Endodermal cell (in vitro differentiated cells): ENCODE measurements at places on chromosomes 6 and 20. TPM values are rescaled to one million over a fixed set of nuclear protein-coding genes. Genes with fewer than 3 reads are reported as not detected.

- no peaks in the 10 kb centered on the region for H3K36me3 ChIP-seq
- no peak overlapping the region for H3K4me3 ChIP-seq
- no peaks in the 10 kb centered on the region for H3K4me1 ChIP-seq
- DNase-seq, result no peak
Measured at GRCh38 chr20:62111148-62111547, 11.1 kb upstream of the LSM14B start.

GRCh38 chr6:159212525-159213280, 43.5 kb downstream of the FNDC1 start:
- no peaks in the 10 kb centered on the region for H3K36me3 ChIP-seq
- peak overlapping the region; percentile 32 for H3K27ac ChIP-seq
- peaks cover under 1% of the 10 kb centered on the region for H3K27me3 ChIP-seq
- no peak overlapping the region for H3K4me3 ChIP-seq

DNA sequence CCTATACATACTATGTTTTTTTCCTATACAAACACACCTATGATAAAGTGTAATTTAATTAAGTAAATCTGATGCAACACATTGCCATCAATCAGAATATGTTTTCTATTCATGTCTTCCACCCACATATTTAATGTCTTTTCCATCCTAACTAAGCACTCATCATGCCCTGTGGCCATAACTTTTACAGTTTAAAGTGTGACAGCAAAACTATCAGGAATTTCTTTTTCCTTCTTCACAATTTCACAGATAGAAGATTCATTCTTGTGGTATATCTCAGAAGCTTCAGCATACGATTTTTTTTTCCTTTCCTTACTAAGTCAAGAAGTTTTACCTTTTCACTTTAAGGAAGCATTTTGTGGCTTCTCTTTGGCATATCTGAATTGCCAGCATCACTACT, 7.0 kb upstream of the BEND6 start:
- H3K27ac ChIP-seq, result no peak overlapping the region
- H3K4me3 ChIP-seq, result no peak overlapping the region
- H3K4me1 ChIP-seq, result no peaks in the 10 kb centered on the region
- H3K36me3 ChIP-seq, result no peaks in the 10 kb centered on the region
- H3K27me3 ChIP-seq, result peaks cover 6% of the 10 kb centered on the region
- no peak for DNase-seq

DNA sequence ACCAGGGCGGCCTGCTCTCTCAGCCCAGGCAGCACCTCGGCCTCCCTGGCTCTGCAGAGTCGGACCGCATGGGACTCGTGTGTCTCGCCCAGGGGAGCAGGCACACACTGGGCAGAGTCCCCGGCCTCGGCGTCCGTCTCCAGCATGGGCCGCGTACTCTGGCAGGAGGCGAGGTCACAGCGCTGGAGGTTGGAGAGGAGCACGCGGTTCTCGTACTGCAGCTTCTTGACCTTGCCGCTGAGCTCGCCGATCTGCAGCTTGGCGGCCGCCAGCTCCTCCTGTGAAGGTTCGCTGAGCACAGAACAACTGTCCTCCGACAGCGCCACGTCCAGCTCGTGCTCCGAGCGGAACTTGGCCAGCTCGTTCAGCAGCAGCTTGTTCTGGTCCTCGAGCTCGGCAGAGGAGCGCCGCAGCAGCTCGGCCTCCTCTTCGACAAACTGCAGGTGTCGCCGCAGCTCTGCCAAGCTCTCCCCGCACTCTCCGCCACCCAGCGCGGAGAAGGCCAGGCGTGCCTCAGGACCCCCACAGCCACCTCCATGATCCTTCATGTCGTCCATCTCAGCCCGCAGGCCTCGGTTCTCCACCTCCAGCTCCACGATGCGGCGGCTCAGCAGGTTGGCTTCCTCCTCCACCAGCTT, 42.0 kb upstream of the DSN1 start:
- no peaks in the 10 kb centered on the region for H3K4me1 ChIP-seq
- no peak overlapping the region for H3K27ac ChIP-seq
- no peak overlapping the region for H3K4me3 ChIP-seq
- H3K36me3 ChIP-seq, result peaks cover 61% of the 10 kb centered on the region
- peak; percentile 77 for DNase-seq

GRCh38 chr20:49676581-49677291, 36.9 kb downstream of the B4GALT5 start:
- no peaks in the 10 kb centered on the region for H3K27me3 ChIP-seq
- no peak overlapping the region for H3K27ac ChIP-seq
- H3K36me3 ChIP-seq, result no peaks in the 10 kb centered on the region
- no peak overlapping the region for H3K4me3 ChIP-seq

DNA sequence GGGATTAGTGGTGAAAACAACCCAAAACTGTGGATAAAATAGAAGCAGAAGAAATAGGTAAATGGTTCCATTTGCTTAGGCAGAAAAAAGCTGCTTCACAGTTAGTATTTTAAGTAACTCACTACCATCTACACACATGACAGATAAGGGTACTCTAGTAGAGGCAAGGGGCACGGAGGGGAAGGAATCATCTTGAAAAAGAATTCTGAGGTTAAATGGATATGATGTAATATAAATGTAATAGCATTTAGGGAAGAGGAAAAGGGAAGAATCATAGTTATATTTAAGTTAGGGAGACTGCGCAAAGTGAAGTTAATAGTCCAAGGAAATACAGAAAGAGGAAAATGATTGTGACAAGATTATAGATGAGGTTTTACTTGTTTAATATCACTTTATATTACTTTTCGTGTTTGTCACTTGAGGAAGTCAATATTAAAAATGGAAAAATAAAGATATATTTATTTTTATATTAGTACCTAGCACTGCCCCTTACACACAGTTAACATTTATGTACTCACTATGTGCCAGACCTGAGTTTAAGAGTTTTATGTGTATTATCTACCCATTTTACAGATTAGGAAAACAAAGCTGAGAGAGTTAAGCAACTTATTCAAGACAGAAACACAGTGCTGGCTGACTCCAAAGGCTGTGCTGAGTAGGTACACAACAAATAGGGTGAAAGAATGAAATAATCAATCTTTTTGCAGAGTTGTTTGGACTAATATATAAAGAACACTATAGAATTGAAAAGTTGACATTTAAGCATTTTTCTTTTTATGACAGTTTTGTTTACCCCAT, 128.1 kb downstream of the REV3L start:
- no peak overlapping the region for H3K4me3 ChIP-seq
- H3K36me3 ChIP-seq, result peaks cover 64% of the 10 kb centered on the region
- H3K27ac ChIP-seq, result no peak overlapping the region
- H3K4me1 ChIP-seq, result no peaks in the 10 kb centered on the region
- H3K27me3 ChIP-seq, result no peaks in the 10 kb centered on the region

GRCh38 chr6:29666826-29667130, 9.9 kb downstream of the MOG start:
- no peaks in the 10 kb centered on the region for H3K4me1 ChIP-seq
- no peak overlapping the region for H3K27ac ChIP-seq
- H3K27me3 ChIP-seq, result no peaks in the 10 kb centered on the region
- no peaks in the 10 kb centered on the region for H3K36me3 ChIP-seq
- peak; percentile 80 for DNase-seq

DNA sequence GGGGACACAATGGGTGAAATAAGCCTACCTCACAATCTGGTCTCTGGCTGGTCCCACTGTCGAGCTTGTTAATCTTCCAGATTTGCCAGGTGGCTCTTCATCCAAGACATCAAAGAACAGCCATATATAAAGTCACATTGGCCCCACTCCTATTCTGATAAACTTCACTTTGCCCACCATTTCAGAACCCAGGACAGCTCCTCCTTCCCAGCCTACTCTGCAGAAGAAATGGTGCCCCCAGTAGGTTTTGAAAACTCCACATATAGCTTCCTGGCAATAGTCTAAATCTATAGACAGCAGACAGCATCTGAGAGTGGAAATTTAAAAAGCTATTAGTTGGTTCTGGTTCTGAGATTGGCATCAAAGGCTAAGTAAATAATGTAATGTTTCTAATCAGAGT, 143.1 kb upstream of the PCSK2 start:
- no peak overlapping the region for H3K27ac ChIP-seq
- no peaks in the 10 kb centered on the region for H3K27me3 ChIP-seq
- no peaks in the 10 kb centered on the region for H3K4me1 ChIP-seq
- DNase-seq, result peak; percentile 82
- no peak overlapping the region for H3K4me3 ChIP-seq

DNA sequence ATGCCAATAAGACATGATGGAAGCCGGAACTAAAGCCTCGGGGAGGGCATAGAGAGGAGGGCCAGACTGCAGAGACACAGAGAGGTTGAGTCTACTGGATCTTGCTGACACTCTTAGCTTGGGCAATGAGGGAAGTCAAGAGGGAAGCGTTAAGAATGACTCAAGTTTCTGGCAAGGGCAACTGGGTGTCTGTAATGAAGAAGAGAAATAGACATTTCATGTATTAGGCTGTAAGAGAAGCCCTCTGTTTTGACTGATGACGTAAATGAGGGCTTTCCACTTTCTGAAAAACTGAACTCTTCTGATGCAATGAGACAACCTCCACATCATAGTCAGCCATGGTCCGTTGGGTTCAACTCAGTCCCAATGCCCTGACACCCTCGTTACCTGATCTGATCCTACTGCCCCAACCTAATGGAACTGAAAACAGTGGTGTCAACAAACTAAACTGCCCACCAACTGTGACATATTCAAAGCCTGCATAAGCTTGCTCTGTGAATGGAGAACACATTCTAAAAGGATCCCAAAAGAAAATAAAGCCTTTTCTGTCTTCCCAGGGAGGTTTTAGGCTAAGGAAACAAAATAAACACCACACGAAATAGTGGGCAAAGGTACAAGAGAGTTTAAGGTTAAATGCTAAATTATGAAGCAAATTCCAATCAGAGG, 45.8 kb upstream of the PNRC1 start:
- no peak overlapping the region for H3K4me3 ChIP-seq
- H3K4me1 ChIP-seq, result no peaks in the 10 kb centered on the region
- no peak overlapping the region for H3K27ac ChIP-seq
- no peak for DNase-seq
- H3K36me3 ChIP-seq, result no peaks in the 10 kb centered on the region

DNA sequence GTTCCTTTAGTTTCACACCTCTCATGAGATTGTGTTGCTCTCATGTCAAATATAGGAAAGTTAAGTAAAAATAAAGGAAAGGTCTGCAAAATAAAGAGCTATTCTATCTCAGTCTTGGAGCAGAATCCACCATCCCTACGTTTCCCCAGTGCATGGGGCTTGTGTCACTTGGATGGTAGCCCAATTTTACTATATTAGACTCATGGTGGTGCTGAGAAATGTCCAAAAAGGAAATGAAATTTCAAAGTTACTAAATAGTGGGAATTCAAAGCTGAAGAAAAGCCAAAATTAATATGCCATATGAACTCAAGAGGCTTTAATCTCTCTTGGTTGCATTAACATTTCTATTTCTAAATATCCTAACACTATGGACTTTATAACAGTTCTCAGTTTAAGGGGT, 1283.3 kb upstream of the GJE1 start:
- no peaks in the 10 kb centered on the region for H3K36me3 ChIP-seq
- no peak overlapping the region for H3K27ac ChIP-seq
- no peaks in the 10 kb centered on the region for H3K27me3 ChIP-seq

DNA sequence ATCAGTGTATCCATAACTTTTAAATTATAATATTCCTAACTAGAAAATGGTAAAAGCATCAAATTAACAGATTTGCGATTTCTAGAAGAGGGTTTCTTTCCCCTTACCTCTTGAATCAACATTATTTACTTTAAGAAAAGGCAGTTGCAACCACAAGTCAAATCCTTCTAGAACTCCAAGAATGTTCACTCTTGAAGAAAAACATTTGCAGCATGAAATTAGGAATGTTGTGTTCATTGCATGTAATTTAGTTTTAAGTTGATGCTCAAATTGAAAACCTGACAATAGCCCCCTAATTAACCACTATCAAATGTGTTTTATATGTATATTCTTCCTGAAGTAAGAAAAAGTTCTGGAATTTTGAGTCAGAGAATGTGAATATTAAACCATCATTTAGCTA, 2.3 kb upstream of the REV3L start:
- H3K27me3 ChIP-seq, result peaks cover 8% of the 10 kb centered on the region
- peak overlapping the region; percentile 96 for H3K4me3 ChIP-seq
- DNase-seq, result no peak
- no peak overlapping the region for H3K27ac ChIP-seq
- peaks cover 26% of the 10 kb centered on the region for H3K36me3 ChIP-seq

DNA sequence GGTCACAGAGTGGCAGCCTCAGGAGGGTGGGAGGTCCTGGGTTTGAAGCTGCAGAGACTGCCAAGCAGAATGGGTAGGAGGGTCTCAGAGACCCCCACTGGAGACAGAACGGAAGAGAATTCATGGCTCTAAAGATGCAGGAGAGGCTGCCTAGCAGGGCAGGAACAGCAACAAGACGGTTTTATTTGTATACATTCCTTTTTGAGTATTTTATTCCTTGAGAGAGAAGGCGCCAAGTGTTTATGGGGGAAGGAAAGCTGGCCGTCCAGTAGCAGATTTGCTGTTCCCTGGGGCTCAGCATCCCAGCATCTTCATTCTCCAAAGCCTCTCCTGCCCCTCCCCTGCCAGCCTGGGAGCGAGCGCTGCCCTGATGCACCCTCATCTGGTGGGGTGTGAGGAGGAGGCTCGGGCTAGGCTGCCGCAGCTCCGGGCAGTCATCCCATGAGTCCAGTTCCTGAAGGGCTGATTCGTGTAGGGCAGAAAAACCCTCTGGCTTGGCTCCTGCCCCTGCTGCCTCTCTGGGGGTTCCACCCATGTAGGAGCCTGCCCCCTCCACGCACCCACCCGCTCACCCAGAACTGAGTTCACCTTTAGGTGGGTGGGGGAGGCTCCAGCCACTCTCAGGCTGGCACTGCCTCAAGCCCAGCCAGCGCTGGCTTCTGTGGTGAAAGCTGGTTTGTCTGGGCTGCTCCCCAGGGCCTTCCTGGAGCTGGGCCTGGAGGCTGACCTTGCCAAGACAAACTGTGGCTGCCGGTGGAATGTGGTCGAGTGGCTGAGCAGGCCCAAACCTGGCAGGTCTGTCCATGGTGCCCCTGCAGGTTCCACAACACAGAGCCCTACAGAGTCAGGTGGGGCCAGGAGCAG, 32.4 kb downstream of the CPXM1 start:
- H3K36me3 ChIP-seq, result no peaks in the 10 kb centered on the region
- H3K4me3 ChIP-seq, result no peak overlapping the region
- peak; percentile 53 for DNase-seq
- H3K27me3 ChIP-seq, result peaks cover 6% of the 10 kb centered on the region

GRCh38 chr6:34377984-34378383, 14.5 kb downstream of the NUDT3 start:
- H3K4me3 ChIP-seq, result no peak overlapping the region
- H3K36me3 ChIP-seq, result peaks cover 3% of the 10 kb centered on the region
- H3K27ac ChIP-seq, result no peak overlapping the region
- no peaks in the 10 kb centered on the region for H3K27me3 ChIP-seq

GRCh38 chr6:75302280-75302679, 17.7 kb upstream of the TMEM30A start:
- DNase-seq, result no peak
- no peaks in the 10 kb centered on the region for H3K4me1 ChIP-seq
- H3K27me3 ChIP-seq, result no peaks in the 10 kb centered on the region
- no peak overlapping the region for H3K4me3 ChIP-seq

GRCh38 chr20:42915081-42915480, 274.6 kb downstream of the PTPRT start:
- no peak for DNase-seq
- H3K4me1 ChIP-seq, result peaks cover 7% of the 10 kb centered on the region
- H3K27me3 ChIP-seq, result no peaks in the 10 kb centered on the region

- peaks cover 12% of the 10 kb centered on the region for H3K4me1 ChIP-seq
- DNase-seq, result no peak
- H3K27me3 ChIP-seq, result no peaks in the 10 kb centered on the region
- H3K36me3 ChIP-seq, result no peaks in the 10 kb centered on the region
- H3K4me3 ChIP-seq, result no peak overlapping the region
Measured at GRCh38 chr6:143612186-143612585, 65.6 kb upstream of the PHACTR2 start.

- no peak overlapping the region for H3K27ac ChIP-seq
- H3K27me3 ChIP-seq, result no peaks in the 10 kb centered on the region
- H3K36me3 ChIP-seq, result no peaks in the 10 kb centered on the region
- H3K4me1 ChIP-seq, result no peaks in the 10 kb centered on the region
Measured at GRCh38 chr6:100121854-100122609, 128.0 kb upstream of the MCHR2 start.

The DEFB132 gene
- total RNA-seq, result not detected in 3 replicates

The LINC00237 gene
- not detected in 3 replicates for total RNA-seq

The CGA gene
- total RNA-seq, result not detected in 2 replicates

The SIRPB1 gene
- total RNA-seq, result 0.54 and 0.66 TPM in 2 replicates

The CDSN gene
- total RNA-seq, result not detected in 3 replicates
